Iris pigment epithelial cell (primary cell): ENCODE measurements at places on chromosomes 4 and X.

- DNase-seq, result no peak
Measured at GRCh38 chrX:46036508-46036907, 508.7 kb downstream of the ZNF674 start.

DNA sequence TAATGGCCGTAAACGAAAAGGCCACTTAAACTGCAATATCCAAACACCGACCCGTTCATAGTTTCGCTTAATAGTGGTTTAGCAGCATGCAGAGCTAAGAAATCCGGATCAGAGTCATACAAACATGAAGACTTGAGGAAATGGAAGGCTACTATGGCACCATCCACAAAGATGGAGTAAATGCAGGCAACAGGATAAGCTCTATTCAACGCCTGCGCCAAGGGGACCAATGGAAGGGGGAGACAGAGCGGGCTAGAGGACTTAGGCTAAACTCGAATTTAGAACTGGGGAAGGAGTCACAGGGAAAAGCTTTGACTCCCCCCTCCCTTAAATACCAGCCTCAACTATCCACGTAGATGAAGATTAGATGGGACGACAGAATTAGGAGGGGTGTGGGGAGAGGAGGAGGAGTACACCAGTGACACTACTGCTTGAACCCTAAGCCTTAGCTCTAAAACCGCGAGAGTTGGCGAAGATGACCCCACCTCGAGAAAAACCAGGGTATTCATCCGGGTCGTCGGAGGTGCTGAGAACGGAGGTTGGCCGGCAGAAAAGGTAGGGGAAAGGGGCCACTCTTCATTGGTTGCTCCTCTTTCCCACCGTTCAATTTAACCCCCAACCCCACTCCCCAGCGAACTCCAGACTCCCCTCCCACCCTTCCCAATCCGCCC, 3.5 kb downstream of the HUWE1 start:
- DNase-seq, result peak; percentile 68

DNA sequence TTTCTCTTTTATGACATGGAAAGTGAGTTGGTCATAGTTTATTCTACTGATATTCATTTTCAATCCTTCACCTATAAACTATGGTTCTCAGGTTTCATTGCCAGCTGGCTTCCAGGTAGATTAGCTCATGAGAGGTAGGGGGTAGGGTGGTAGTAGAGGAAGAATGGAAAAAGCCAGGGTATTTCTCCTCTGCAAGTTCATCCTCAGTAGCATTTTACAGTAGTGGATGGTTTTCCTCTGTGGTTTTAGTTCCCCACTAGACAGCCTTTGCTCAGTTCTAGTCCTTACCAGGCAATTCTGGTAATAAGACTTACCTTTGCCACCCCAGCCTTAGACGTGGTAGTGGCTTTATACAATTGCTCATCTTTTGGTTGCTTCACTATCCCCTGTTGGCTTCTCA, 8.9 kb upstream of the NAA11 start:
- no peak for DNase-seq

DNA sequence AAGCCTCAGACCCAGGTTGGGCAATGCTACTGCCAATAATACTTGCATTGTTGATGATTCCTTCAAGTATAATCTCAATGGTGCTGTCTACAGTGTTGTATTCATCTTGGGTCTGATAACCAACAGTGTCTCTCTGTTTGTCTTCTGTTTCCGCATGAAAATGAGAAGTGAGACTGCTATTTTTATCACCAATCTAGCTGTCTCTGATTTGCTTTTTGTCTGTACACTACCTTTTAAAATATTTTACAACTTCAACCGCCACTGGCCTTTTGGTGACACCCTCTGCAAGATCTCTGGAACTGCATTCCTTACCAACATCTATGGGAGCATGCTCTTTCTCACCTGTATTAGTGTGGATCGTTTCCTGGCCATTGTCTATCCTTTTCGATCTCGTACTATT, 7.4 kb downstream of the LPAR4 start:
- no peak for DNase-seq

GRCh38 chr4:70619288-70619687, 9.3 kb upstream of the ENAM start:
- DNase-seq, result no peak

DNA sequence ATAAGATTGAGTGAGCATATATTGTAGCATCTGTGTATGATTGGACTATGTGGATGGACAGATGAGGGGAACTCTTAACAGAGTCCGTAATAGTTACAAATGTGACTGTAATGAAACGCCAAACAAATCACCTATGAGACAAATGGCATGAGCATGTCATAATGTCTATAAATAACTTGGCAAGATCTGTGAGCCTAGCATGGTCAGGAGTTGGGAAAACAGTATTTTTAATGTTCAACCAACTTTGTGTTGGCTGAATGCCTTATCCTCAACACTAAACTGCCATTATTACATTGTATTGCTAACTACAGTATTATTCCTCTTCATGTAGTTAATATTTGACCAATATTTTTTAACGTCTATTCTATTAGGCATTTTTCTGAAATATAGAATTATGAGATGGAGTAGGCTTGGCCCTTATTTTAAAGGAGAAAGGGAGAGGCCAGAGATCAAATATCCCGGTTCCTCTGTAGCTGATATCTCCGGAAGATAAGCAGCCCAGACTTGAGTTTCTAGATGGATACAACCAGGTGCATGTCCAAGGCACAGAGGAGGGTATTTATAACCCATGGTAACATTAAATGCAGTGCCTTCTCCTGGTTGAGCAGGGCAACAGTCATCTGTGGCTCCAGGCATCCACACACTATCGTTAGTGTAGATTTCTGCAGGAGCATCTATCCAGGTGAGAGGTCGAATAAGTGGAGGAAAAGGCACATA, 32.7 kb downstream of the PF4 start:
- DNase-seq, result no peak

- peak; percentile 75 for DNase-seq
Measured at GRCh38 chr4:77052352-77052751, 23.4 kb downstream of the CCNI start.

GRCh38 chr4:104494822-104495559, at the start of gene CXXC4:
CXXC4 (minus strand) TSS chr4:104494894; CDS start chr4:104491802, 3,092 bp downstream.
- peak; percentile 45 for DNase-seq

- DNase-seq, result peak; percentile 81
Measured at GRCh38 chr4:123480706-123481418, 84.3 kb downstream of the SPRY1 start.

GRCh38 chr4:26238778-26239679, 81.8 kb upstream of the RBPJ start:
- peak; percentile 87 for DNase-seq

DNA sequence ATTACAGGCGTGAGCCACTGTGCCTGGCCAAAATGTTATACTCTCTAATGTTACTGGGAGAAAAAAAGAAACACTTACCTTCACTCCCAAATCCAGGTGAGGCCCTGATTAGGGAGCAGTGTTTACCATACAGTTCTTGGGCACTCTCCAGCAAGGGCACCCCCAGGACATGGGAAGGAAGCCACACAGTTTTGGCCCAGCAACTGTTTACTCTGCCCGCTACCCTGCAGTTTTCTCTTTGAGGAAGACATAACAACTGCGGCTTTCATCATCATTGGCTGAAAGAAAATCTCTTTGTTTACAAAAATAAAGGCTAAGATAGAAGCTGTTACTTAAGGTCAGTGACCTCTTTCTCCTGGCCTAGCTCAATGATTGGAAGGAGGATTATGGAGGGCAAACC, 145.5 kb upstream of the DUSP21 start:
- no peak for DNase-seq

GRCh38 chr4:74578329-74578728, 133.4 kb downstream of the AREG start:
- no peak for DNase-seq

DNA sequence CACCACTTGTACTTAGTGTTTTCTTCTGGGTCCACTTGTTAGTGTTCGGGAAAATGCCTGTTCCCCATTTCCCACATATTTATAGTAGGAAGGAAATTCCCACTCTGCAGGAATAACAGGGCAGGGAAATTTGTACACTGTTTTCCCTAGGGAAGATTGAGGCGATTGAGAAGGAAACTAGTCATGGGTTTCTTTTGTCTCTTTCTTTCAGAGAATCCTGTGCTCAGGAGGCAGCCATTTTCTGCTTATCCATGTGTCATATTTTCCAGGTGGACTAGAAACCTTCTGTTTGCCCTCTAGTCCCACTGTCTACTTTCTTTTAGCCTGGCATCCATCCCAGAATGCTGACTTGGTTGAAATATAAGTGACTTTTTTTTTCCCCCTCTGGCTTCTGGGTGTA, 299.1 kb upstream of the ANKRD50 start:
- DNase-seq, result peak; percentile 6

GRCh38 chr4:164700471-164700870, 53.5 kb upstream of the SMIM31 start:
- no peak for DNase-seq
